WERI-Rb-1 (cell line): ENCODE measurements at places on chromosomes 11 and 22.

DNA sequence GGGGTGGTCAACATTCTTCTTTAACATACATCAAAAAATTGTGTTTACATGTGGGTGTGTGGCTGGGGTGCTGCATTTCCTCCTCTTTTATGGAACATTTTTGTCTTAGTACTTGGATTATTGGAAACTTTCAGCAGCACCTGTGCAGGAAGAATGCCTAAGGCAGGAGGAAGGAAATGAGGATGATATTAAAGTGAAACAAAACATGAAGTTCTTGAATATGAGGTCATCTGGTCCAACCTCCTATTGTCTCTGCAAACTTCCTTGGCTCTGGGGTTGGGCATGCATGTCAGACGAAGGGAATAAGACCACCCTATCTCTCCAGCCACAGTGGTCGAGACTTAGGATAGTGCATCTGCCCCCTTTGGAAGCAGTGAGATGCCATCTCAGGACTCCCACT, 20.6 kb upstream of the OR9Q1 start:
- DNase-seq, result no peak

DNA sequence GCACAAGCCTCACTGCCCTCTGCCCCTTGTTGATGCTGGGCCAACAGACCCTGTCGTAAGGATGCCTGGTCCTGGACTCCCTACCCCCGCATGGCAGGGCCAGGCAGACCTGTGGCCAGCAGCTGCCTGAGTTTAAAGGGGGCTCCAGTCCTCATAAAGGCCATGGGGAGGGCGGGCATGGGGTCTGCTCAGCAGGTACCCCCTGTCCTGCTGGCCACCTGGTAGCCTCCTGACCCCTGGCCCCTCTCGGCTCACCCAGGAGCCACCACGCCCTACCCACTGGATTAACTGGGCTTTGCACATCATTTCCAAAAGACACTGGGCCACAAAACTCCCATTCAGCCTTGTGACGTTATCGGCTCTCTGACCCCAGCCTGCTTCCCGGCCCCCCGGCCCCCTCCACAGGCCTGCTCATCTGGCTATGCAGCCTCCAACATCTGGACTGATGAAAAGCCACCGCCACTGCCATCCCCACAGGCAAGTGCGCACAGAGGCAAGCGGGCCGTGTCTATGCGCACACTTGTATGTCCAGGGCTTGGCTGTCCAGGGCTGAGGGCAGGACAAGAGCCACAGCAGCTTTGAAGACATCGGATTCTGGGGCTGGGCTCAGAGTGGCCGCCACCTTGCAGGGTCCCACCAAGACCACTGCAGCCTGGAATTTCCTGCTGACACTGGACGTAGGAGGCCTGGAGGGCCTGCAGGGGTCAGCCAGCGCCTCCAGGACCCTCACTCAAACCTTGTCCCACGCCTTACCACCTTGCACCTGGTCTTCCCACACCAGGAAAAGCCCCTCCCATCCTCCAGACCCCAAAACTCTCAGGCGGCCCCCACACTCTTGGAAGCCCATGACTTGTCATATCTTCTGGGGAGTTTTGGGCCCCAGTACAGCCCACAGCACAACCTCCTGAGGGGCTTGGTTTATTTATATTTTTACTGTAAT, 48.7 kb downstream of the IGF2 start:
- DNase-seq, result no peak

DNA sequence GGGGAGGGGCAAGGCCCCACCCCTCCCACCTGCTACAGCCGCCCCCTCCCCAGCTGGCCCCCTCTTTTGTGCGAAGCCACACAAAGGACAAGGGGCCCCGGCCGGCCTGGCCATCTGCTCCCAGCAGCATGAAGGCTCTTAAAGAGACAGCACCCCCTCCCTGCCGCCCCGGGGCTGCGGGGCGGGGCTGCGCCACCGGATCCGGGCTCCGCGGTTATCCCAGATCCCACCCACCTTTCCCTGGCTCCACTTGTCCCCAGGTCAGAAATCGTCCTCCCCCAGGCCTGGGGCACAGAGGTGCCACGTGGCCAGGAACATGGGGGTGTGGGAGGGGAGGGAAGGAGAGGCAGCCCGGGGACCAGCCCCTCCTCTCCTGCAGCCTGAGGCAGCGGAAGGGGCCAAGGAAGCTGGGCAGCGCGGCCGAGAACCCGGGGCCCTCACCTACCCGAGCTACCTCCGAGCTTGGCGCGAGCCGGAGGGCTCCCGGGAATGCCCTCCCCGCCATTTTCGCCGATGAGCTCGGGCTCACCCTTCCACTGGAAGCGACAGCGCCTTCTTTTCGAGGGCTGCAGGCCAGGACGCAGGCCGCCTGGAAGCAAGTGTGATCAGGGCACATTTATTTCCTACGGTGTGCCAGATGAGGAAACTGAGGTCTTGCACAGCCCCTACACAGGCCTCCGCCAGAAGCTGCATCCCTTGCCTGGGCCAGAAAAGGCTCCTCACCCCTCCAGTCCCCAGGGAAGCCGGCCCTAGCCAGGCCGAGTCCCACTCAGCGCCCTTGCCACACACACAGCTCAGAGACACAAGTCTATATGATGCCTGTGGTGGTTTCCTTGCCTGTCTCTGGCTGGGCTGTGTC, 2.5 kb upstream of the RCOR2 start:
- peak; percentile 97 for DNase-seq

GRCh38 chr11:12767027-12767426, 92.8 kb downstream of the TEAD1 start:
- DNase-seq, result no peak

GRCh38 chr11:128336203-128336602, 251.2 kb downstream of the ETS1 start:
- DNase-seq, result no peak

DNA sequence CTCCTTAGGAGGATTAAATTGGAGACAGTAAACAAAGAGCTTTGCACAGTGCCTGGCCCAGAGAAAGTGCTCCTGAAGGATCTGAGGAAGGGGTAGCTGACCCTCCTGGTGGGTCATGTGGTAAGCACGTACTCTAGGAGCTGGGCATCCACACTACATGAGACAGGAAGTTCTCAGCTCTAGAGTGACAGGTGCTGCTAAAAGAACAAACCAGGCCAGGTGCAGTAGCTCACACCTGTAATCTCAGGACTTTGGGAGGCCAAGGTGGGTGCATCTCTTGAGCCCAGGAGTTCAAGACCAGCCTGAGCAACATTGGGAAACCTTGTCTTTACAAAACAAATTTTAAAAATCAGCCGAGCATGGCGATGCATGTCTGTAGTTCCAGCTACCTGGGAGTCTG, 13.1 kb downstream of the SLC43A1 start:
- no peak for DNase-seq

- peak; percentile 85 for DNase-seq
These were observed 1.4 kb downstream of the PLXNB2 start for GRCh38 chr22:50305923-50306566.

DNA sequence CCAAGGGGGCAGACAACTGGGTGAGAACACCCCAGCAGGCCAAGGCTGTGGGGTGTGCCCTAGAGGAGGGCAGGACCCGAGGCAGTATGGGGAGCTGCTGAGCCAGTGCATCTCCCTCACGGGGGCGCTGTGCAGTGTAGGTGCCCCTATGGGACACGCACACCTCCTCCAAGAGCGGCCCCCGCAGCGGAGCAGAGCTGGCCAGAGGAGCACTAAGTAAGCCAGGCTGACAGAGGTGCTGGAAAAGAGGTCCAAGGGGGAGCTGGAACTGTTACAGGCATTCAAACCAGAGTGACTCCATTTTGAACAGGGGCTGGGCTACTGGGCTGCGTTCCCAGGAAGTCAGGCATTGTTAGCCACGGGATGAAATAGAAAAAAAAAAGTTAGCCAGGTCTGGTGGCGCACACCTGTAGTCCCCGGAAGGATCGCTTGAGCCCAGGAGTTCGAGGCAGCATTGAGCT, 41.8 kb downstream of the TST start:
- DNase-seq, result peak; percentile 90

DNA sequence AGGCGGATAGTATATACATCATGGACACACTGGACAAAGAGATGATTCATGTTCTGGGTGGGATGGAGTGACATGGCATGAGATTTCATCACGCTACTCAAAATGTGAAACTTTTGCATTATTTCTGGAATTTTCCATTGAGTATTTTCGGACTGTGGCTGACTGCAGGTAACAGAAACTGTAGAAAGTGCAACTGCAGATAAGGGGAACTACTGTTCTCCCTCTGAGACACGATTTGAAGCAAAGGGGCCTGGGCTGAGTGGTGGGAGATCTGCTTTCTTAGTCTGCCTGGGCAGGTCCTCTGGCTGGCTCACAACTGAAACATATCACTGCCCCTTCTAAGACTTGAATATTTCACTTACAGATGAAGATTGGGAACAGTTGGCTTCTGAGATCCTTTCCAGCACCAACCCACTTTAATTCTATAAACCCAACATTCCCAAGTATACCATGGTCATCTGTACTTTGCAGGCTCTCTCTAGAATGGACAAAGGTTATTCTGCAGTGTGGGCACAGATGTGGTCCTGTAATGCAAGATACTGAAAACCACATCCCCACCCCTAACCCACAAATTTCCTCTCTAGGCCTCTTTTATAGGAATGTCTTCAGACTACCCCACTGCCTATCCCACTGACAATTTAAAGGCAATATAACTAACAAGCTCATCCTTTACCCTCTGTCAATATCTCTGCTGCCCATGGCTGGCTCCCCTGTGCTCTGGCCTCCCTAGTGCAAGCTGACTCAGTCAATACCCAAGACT, 121.1 kb downstream of the KCNC1 start:
- no peak for DNase-seq

- no peak for DNase-seq
These were observed 125.3 kb upstream of the CADM1 start for GRCh38 chr11:115629456-115630015.

GRCh38 chr11:105718641-105719040, 108.8 kb downstream of the GRIA4 start:
- DNase-seq, result no peak

DNA sequence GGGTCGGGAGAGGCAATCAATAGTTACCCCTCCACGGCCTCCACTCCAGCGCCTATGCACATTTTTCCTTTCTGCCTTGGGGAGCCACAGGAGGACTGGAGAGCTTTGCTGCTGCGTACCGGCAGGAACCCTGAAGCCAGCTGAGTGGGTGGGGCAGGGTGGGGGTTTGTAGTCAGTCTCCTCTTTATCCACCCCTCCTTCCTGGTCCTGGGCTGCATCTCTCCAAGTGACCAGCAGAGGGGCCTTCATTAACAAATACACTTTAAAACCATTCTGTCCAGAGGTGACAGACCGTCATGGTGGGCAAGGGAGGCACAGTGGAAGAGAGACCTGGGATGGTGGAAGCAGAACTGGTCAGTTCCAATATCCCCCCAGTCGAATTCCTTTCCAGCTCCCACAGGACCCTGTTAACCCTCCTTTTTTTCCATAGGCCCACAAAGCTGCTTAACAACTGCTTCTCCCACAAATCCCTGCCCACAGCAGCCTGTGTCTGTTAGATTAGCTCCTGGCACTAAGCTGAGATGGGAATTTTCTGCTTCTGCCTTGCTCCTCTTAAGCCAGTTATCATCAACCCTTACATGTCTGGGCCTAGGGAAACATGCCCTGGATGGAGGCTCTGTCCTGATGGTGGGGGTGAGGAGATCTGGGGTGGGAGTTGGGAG, 3.9 kb upstream of the ABCG4 start:
- peak; percentile 93 for DNase-seq

- DNase-seq, result no peak
These were observed 16.1 kb downstream of the MUC5B start for GRCh38 chr11:1238767-1239595.

DNA sequence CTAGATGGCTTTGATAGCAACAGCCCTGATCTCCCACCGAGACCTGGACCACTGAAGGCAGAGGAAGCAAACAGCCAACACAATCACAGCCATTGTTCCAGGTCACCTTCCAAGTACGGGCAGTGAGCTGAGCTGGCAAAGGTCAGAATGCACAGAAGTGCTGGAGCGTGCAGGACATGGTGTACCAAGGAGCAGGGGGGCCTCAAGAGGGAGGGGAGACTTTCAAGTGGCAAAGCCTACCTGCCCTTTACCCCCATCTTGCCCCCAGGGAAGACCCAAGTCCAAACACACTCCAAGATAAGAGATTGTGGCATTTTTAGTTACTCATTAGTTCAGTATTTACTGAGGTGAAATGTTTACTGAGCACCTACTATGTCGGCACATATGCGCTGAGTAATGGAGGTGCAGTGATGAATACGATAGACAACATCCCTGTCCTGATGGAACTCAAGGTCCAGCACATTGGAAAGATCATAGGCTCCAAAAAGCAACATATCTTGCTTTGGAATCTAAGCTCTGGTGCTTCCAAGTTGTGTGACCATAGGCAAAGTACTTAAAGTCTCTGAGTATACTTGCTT, 26.0 kb upstream of the TTC12 start:
- no peak for DNase-seq

- no peak for DNase-seq
These were observed 2.1 kb upstream of the PHLDB1 start for GRCh38 chr11:118605116-118605867.

GRCh38 chr11:82845356-82846353, 54.6 kb downstream of the PRCP start:
- DNase-seq, result no peak

GRCh38 chr11:37560346-37560745, 962.3 kb upstream of the RAG2 start:
- DNase-seq, result no peak

- peak; percentile 61 for DNase-seq
These were observed at the start of gene OAF for GRCh38 chr11:120210626-120211521. TSS of gene OAF (plus strand) at chr11:120211032. CDS start at chr11:120211280, 248 bp downstream.

DNA sequence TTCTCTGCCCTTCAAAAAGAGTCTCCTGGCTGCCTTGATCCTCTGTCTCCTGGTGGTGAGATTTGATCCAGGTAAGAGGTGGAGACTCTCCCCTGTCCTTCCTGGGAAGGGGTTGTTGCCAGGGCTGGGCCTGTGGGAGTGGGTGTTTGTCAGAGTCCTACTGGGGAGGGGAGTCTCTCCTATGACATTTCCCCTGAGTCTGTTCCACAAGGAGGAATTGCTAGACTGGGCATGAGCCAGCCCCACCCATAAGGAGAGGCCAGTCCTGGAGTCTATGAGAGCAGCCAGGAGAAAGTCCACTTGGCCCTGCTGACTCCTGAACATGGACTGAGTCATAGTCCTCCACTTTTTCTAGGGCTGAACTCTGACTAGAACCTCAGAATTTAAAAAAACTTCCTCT, 7.4 kb downstream of the PEX26 start:
- DNase-seq, result no peak

- DNase-seq, result peak; percentile 66
These were observed 215.0 kb upstream of the CTSC start for GRCh38 chr11:88552379-88553062.

GRCh38 chr11:119693253-119693815, 35.7 kb downstream of the NECTIN1 start:
- DNase-seq, result no peak

GRCh38 chr22:35611891-35612576, 5.1 kb downstream of the MB start:
- no peak for DNase-seq
